Epithelial cell of prostate (primary cell): ENCODE measurements at places on chromosomes 4 and X.

GRCh38 chrX:106780264-106780663 lies 22.2 kb upstream of the TBC1D8B start:
- DNase-seq: no peak

DNA sequence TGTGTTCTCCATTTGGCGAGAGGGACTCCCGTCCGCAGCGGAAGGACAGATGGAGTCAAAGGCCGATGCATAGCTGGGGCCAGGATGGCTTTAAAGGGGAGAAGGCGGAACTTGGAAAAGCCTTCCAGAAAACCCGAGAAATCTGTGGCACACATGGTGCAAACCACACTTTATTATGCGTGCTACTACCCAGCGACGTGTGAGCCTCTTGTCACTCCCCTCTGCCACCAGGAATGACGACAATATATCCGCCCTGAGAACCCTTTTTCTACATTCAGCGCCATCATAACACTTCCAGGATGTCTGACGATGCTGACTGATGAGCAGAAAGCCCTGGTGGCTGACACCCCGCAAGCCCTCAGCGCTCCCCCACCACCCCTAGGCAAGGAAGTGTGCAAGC lies 689 bp upstream of the DCHS2 start:
- DNase-seq: no peak

DNA sequence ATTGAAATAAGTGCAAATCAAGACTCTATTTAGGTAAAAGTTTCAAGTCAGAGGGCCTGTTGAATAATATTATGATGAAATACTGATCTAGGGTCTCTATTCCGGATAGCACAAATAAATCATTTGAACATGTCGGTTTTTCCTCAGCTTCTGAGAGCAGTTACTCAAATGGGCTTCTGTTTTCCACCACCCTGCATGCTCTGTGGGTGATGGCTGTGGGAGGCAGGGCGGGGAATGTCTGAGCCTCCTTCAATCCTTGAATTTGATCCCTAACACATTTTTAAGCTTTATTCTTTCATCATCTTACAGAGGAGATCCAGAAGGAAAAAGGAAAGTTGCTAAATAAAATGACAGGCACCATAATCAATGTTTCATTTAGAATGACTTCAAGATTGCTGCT lies 8.5 kb downstream of the UNC5C start:
- DNase-seq: no peak

DNA sequence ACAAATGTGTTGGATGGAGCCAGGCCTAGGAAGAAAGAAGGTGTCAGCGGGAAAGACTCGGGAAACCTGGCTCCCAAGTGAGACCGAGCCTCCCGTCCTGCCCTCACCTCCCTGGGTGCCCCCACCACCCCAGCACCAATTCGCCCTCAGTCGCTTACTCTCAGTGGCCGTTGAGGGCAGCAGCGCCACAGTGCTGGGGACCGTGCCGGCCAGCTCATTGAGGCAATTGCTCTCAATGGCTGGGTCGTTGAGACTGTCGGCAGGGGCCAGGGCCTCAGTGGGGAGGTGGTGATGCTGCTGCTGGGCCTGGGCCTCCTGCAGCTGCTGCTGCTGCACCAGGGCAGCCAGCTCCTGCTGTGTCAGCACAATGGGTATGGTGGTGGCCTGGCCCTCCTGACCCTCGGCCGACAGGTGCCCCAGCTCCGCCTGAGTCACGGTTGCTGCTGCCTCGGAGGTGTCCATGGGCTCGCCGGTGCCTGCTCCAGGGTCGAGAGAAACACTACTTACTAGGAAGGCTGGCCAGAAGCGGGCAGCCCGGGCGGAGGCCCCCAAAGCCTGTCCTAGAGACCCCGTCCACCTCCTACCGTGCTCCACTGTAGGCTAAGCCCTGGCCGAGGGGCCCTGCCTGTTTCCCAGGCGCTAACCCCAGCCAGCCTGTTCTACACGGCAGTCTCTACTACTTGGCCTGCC lies 7.4 kb upstream of the RENBP start:
- DNase-seq: no peak

GRCh38 chr4:89863533-89863932 lies 26.6 kb upstream of the SNCA start:
- DNase-seq: no peak

- DNase-seq: peak; percentile 27
These were observed 95.0 kb downstream of the BANK1 start for GRCh38 chr4:101885574-101885973.

GRCh38 chr4:110361921-110362320 lies 114.0 kb upstream of the ENPEP start:
- peak; percentile 70 for DNase-seq

DNA sequence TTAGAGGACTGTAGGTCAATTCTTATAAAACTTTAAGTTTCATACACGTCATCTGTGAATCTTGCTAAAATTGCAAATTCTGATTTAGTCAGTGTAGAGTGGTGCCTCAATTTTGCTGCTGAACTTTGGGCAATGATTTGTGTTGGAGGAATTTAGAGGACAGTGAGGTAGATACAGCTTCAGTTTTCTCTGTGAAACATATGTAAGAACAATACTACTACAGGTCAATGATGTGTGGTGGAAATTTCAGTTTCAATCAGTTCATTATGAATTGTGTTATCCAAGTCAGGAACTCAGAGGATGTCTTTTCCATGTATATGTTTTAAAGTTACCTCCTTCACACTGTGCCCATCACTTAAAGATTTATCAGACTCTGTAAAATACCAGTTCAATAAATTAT lies 1597.8 kb upstream of the PCDH10 start:
- DNase-seq: no peak

DNA sequence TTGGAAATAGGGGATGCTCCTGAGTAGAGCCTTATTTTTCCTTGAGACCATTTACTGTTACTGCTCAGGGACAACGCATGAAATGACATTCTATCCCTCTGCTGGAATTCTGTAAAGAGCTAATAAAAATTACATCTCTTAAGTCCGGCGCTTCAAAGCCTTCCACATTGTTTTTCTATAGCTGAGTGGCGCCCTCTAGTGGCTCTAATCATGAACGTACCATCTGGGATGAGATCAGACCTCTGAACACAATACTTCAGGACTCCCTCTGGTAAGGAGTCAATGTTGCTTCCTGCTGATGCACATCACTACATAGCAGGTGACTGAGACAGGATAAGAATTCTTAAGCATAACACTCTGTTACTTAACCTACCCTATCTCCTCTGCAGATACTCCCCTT lies 6.0 kb downstream of the HMGN5 start:
- DNase-seq: no peak

- DNase-seq: no peak
These were observed 83.9 kb upstream of the MAP3K15 start for GRCh38 chrX:19599253-19599652.

DNA sequence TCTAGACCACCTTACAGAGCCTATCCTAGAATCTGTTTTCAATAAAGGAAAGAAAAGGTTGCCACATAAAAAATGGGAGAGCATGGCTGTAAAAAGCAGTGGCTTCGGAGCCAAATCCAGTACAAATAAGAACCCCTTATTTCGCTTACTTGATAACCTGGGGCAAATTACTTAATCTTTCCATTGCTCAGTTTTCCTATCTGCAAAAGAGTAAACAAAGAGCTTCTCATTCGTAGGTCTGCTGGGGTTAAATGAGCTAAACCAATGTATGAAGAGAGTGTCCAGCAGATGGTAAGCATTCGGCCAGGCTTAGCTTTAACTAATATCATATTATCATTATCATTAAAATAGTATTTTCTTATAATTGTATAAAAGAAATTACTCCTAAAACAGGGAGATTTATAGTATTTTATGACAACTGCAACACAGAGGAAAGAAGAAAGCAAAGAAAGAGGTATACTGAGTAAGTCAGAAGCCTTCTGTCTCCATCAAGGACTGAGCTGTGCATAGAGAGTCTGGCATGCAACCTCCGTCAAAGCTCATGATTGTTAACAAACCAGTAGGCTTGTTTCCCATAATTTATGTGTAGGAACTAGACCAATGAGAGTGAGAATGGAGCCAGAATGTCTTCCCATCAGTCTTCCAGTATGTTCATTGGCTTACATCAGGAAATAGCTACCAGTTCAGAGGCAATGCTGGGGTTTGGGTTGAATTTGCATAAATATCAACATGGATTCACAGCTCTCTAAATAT lies 364.9 kb downstream of the UNC5C start:
- no peak for DNase-seq

DNA sequence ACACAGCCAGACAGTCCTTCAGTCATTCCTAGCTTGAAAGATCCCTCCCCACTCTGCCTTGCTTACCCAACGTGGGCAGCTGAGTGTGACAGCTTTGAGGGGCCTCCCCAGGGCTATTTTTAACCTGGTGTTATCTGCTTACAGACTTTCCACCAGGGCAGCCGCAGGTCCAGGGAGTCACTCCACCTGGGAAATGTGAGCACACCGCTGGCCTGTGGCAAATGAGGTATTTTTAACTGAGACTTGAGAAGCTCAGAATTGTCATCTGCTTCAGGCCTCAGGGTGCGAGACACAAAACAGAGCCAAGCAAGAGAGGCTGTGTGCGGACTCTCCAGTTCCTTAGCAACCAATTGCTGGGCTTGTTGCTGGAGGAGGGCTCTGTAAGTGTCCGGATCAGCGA lies 13.0 kb downstream of the CORIN start:
- no peak for DNase-seq

- DNase-seq: no peak
These were observed 15.5 kb downstream of the CPE start for GRCh38 chr4:165394275-165394674.

DNA sequence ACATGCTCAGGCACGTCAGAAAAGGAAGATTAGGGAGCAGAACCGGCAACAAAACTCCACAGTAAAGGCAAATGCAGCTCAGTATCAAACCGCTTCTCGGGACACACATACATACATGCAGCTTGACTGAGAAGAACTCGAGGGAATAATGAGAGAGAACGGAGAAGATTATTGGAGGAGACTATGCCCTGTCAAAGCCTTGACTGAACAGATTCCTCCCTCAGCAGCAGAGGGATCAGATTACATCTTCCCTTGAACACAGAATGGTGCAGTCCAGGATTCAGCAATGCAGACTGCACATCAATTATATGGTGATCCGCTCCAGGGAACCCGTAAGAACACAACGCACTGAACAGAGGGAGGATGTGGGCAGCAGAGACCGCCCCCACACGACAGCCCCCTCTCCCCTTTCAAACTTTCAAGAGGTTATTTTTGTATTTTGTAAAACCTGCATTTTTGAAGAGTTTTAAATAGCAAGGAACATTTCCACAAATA lies 183.2 kb downstream of the FBXW7 start:
- DNase-seq: peak; percentile 83

- DNase-seq: no peak
These were observed 114.5 kb upstream of the FAM9C start for GRCh38 chrX:13158911-13159310.

GRCh38 chrX:123190096-123190495 lies 6.0 kb downstream of the GRIA3 start:
- no peak for DNase-seq

DNA sequence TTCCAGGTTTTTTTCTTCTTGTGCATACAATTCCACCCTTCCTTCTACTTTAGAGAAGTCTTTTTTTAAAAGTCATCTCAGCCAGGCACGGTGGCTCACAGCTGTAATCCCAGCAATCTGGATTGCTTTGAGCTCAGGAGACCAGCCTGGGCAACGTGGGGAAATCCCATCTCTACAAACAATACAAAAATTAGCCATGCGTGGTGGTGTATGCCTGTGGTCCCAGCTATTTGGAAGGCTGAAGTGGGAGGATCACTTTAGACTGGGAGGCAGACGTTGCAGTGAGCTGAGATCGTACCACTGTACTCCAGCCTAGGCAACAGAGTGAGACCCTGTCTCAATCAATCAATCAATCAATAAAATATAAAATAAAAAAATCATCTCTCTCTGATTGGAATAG lies 14.8 kb downstream of the ELOVL6 start:
- no peak for DNase-seq

DNA sequence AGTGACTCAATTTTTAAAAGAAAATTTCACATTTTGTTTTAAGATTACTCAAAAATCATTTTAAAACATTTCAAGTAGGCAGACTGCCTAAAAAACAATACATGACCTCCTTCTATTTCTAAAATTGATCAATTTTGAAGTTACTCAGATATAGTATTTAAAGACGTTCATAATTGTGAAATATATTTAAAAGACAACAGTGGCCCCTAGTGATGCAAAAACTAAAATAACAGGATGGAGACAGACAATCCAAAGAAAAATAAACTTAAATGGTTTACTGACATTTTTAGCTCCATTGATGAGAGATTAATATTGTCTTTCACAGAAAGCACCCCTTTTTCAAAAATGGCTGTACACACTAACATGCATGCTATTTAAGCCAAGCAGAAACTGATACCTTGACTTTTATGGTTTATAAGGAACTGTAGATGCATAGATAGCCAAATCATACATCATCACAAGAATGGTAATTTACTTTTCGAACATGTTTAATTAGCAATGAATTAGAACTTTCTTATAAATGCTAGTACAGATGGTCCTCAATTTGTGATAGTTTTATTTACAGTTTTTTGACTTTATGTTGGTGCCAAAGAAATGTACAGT lies 69.8 kb upstream of the FAT4 start:
- no peak for DNase-seq

DNA sequence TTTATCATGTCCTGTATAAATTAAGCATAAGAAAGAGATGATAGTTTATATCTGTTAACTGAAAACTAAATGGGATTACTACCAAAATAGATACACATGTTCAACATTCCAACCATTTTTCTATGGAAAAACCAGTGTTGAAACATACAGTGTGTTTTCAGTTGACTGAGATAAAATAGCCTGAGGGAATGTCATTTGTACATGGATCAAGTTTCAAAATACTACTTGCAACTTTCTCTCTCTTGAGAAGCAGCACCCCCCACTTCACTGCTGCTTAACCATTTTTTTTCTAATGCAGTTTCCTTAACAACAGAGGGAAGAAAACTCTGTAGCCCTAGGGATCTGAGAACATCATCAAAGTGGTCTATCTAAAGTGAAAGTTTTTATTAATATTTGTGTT lies 70.8 kb downstream of the NPNT start:
- no peak for DNase-seq

GRCh38 chrX:95728446-95728845 lies 956.2 kb upstream of the DIAPH2 start:
- no peak for DNase-seq

DNA sequence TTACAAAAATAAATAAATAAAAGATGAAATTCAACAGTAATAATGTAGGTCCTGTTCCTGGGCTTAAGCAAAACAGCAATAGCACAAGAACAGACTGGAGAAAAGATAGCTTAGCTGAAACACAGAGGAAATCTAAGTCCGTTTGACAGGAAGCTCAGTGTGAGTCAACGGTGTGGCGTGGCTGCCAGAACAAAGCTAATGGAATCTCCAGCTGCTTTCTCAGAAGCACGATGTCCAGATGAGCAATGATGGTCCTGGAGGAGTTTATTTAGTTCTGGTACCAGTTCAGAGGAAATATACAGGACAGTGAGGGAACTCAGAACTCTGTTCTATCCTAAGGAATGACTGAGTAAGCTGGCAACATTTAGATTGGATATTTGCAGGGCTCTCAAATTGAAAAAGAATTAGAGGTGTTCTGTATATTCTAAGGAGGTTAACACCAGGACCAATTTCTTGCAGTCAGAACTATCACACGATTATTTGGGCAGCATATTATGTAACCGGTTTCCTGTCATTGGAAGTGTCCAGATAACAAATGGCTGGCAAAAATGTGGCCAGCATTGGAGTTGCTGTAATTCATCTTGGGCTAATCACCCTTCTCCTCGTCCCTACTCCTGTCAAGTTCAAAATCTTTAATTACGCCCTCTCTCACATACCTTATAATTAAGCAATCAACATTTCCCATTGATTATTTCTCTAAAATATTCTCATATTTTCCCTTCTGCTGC lies 12.7 kb downstream of the GAB3 start:
- DNase-seq: no peak

GRCh38 chrX:96564595-96564994 lies 120.0 kb upstream of the DIAPH2 start:
- no peak for DNase-seq
